ENCODE measurements at places on chromosomes 12 and 14.

DNA sequence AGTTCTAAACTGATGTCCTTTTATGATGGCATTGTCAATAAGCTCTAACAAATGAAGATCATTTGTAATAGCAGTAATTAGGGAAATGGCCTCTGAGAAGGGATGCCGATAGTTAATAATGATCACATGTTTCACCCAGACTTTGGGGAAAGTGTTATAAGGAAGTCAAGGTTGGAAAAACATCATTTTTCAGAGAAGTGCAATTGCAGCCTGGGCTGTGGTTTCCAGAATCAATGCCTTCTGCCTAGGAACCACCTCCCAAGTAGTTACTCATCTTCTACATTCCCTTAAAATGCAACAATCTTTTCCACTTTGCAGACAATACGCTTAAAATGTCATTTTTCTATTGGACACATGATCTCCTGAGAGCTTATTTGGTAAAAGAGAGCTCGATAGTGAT lies 879 bp downstream of the EDDM3A start:
- DNase-seq: no peak

- no peak for DNase-seq
These were observed 93.8 kb upstream of the ALX1 start for GRCh38 chr12:85186236-85186635.

- DNase-seq: no peak
These were observed 40.3 kb downstream of the FERMT2 start for GRCh38 chr14:52910572-52910971.

- DNase-seq: no peak
These were observed 38.5 kb upstream of the FRS2 start for GRCh38 chr12:69431591-69432222.

- no peak for DNase-seq
These were observed 126.9 kb downstream of the KTN1 start for GRCh38 chr14:55706893-55707292.

GRCh38 chr14:54902521-54903420 lies at the start of gene GCH1:
Gene GCH1, minus strand, starts transcription at chr14:54902826. Its CDS starts 163 bp downstream, at chr14:54902663.
- peak; percentile 91 for DNase-seq

GRCh38 chr14:21068521-21069387 lies 1.4 kb upstream of the ARHGEF40 start:
- peak; percentile 72 for DNase-seq

- no peak for DNase-seq
These were observed 56.8 kb upstream of the FOXG1 start for GRCh38 chr14:28709571-28710305.

DNA sequence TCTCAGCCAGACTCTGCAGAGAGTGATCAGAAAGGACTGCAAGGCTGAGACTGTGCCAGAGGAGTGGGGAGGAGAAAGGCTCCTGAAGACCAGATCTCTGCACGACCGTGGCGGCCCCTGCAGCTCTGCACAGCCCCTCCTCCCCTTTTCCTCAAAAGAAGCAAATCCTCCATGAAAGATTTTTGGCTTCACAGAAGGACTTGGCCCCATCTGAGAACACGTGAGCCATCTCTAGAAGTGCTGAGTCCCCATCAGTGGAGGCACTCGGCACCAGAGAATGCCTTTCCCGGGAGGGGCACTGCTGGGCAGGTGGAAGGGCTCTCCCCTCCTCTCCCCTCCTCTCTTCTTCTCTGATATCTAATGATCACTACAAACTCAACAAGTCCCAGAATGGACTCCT lies 6.8 kb downstream of the FIGNL2 start:
- no peak for DNase-seq

Data from activated CD8-positive, alpha-beta memory T cell treated with anti-CD3 and anti-CD28 coated beads for 24 hours (primary cell).